ELF-1 (cell line): ENCODE measurements at places on chromosomes 2 and 18.

DNA sequence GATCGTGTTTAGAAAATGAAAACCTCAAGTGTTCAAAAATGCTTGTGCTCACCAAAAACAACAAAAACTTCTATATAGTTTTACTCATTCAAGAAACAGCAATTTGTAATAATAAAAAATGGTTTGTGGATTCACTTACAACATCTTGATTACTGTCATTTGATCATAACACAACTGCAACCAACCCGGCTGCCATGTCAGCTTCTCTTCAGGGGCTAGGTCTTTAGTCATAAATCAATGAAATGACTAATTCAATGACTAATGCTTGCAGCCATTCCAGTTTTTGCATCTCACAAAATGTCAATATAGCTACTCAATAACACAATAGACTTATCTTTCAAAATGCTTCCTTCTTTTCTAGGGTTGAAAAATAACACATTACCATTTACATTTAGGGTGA is 128.0 kb downstream of the OLA1 start:
- no peak for DNase-seq

DNA sequence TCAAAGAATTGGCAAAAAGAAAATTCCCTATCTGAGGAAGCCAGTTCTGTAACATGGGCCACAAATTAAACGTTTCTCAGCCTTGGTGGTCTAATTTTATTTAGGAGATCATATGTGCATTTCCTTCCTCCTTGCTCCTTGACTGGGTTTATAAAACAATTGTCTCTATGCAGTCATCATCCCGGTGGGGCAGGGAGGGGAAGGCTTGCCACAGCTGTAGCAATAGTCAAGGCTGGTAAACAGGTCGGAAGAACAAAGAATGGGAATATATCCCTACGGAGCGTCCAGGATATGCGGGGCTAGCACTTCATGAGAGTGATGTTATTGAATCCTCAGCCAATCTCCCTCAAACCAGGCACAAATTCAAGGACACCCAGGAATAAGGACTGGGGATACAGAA is 143.8 kb downstream of the RNF152 start:
- DNase-seq, result no peak

GRCh38 chr18:49565612-49566011 is 3.8 kb downstream of the LIPG start:
- peak; percentile 75 for DNase-seq

- no peak for DNase-seq
Observed at GRCh38 chr2:192398236-192398635, 203.5 kb upstream of the TMEFF2 start.

- no peak for DNase-seq
Observed at GRCh38 chr2:114352988-114353387, 89.5 kb upstream of the DPP10 start.

DNA sequence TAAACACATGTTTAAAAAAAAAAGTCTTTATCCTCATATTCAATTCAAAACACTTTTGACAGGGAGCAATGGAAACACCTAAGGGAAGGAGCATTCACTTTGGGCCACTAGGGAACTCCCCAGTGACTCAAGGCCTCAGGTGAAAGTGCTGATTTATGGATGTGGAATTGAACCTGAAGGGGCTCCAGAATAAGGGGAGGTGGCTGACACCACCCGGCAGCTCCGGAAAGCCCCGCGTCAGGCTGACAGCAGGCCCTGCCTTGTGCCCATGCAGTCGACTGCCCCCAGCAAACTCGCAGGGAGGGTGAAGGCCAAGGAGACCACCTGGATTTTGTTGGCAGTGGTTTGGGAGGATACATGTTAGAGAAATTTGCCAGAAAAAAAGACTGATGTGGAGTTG is 275.3 kb upstream of the NCKAP5 start:
- no peak for DNase-seq

DNA sequence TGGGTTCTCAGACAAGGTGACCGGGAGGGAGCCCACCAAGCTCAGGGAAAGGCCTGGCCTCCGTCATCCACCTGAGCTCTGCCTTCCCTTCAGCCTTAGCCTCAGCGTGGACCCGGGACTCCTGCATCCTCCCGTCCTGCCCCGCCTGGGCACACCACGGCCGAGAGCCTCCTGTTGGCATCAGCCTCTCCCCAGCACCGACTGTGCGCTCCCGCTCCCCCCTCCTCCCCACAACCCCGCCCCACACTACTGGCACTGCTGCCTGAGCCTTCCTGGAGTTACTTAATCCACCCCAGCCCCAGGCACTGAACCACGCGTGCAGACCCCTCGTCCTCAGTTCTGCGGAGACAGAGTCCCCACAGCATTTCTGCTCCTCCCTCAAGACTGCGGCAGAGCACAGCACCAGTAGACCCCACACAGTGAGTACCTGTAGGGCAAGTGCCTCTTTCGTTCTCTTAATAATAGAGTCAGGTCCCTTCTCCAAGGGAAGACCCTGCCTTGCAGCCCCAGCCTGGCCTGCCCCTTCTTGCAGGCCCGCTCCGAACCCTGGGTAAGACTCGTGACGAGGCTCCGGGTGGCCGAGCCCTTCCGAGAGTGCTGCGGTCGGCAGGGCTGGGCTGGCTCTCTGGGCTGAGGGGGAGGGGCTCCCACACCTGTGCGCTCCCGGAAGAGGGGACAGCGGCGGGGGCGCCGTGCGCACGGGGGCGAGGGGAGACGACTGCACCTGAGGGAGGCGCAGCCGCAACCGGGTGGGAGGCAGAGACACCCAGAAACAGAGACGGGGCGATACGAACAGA is at the start of gene AMER3:
Gene AMER3 (plus strand): TSS at position 285 of the 797 bp plus-strand sequence. CDS start 6,533 bp downstream, outside the sequence.
- peak; percentile 78 for DNase-seq

DNA sequence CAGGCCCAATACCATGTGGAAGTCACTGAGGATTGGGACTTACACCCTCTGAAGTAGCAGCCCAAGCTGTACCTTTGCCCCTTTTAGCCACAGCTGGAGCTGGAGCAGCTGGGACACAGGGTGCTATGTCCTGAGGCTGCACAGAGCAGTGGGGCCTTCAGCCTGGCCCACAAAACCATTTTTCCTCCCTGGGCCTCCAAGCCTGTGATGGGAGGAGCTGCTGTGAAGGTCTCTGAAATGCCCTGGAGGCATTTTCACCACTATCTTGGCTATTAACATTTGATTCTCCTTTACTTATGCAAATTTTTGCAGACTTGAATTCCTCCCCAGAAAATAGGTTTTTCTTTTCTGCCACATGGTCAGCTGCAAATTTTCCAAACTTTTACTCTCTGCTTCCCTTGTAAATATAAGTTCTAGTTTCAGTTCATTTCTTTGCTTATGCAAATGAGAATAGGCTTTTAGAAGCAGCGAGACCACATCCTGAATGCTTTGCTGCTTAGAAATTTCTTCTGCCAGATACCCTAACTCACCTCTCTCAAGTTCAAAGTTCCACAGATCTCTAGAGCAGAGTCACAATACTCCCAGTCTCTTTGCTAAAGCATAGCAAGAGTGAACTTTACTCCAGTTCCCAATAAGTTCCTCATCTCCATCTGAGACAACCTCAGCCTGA is 213.8 kb upstream of the MGAT5 start:
- no peak for DNase-seq

- peak; percentile 34 for DNase-seq
Observed at GRCh38 chr2:45218931-45219339, 209.7 kb upstream of the SIX2 start.

GRCh38 chr2:19632403-19632991 is 269.3 kb downstream of the TTC32 start:
- no peak for DNase-seq
